ENCODE measurements at places on chromosomes 6 and 20.

- DNase-seq = no peak
Observed at GRCh38 chr20:17651129-17651759, 30.8 kb downstream of the RRBP1 start.

DNA sequence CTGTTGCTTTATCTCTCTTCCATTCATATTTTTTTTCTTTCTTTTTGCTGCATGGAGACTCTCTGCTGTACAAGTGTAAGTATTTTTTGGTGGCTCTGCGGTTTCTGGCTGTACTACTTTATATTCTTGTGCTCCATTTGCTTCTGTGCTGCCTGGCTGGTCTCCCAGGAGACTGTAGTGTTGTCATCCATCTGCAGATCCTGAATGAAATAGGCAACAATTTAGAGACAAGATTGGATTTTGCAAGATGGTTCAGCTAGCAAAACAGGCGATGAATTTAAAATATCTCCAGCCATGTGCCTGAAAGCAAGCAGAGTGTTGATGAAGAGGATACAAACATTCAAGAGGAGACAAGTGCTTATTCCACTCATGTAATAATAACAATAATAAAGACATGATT lies 75.1 kb upstream of the SCGN start:
- DNase-seq = no peak

DNA sequence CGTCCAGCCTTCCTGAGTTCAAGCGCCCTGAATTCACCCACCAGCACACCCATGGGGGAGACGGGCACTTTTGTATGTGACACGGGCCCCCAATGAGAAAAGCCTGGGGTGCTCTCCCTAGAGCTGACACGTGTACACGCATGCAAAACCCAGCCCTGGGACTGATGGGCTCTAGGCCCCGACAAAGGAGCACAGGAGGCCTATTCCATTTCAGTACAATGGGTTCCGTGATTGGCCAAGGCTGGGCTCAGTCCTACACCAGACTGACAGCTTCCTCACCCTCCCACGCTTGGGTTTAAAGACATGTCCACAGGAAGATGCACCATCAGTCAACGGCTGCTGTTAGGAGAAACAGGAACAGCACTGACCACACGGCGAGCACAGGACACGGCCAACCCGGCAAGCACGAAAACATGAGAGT lies 8.8 kb downstream of the ZBTB46 start:
- no peak for DNase-seq

DNA sequence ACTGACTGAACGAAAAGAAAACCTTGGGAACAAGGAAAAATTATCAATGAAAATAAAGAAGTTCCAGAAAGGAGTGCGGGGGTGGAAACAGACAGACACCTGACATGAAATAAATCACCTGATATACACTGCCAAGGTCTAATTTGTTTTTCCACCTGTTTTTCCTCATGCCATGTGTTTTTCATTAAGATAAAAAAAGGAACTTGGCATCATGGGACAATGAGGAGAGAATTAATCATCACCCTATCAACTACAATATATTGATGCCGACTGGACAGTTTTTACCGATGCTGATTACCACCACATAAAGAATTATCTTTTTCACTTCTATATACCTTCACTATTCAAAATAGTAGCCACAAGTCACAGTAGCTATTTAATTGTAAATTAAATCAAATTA lies 233.2 kb downstream of the ARHGAP18 start:
- no peak for DNase-seq

DNA sequence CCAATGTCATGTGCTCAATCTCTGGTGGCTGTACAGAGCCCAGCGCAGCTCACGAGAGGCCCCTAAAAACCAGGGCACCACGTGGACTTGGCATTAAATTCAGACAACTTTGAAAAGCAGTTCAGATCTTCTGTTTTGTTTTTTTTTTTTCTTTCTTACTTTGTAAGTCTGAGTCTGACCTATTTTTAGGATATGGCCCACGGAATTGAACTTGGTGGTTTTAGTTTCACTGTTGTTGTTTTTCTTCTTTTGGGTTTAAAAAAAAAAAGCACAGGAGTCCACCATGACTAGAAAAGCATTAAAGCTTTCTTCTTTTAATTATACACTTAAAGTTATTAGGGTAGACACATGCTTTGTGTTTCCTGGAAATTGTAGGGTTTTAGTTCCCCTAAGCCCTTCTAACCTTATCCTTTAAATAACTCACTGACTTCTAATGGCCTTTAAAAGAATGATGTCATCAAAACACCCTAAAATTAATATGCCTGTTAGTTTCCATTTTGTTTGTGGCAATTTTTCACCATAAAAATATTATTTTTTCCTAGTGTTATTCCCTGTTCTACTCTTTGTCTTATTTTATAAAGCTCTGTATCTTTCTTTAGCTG lies 48.5 kb upstream of the CCN2 start:
- no peak for DNase-seq

GRCh38 chr6:50047026-50047425 lies 2.7 kb downstream of the DEFB112 start:
- DNase-seq = no peak

All from bone marrow (tissue), 2 donors.